ENCODE measurements at places on chromosomes 2 and 18. TPM values are rescaled to one million over a fixed set of nuclear protein-coding genes. Genes with fewer than 3 reads are reported as not detected.

The IHH gene
- total RNA-seq = not detected

The DPYSL5 gene
- total RNA-seq = 1.9 TPM

The COBLL1 gene
- 22.4 TPM for total RNA-seq

The VWA3B gene
- total RNA-seq = 0.55 TPM

The RNF138 gene
- 26.3 TPM for total RNA-seq

The RBKS gene
- 0.55 TPM for total RNA-seq

The AQP12A gene
- total RNA-seq = not detected

The IKZF2 gene
- 11.4 TPM for total RNA-seq

The C2orf81 gene
- total RNA-seq = 2.0 TPM

The GPR45 gene
- not detected for total RNA-seq

The GALR1 gene
- 0.71 TPM for total RNA-seq

The ADCYAP1 gene
- 4.3 TPM for total RNA-seq

The MYO7B gene
- total RNA-seq = not detected

The COL4A4 gene
- total RNA-seq = 1.4 TPM

The SCN9A gene
- 15.0 TPM for total RNA-seq

The TMEM200C gene
- 0.95 TPM for total RNA-seq

The ROCK1 gene
- 59.3 TPM for total RNA-seq

The VSNL1 gene
- 1.1 TPM for total RNA-seq

The POMC gene
- 19.7 TPM for total RNA-seq

The COLEC12 gene
- 17.5 TPM for total RNA-seq

The EPB41L3 gene
- 52.4 TPM for total RNA-seq

The MAP3K19 gene
- not detected for total RNA-seq

The TAF1B gene
- 10.3 TPM for total RNA-seq

Measured in sigmoid colon (tissue), 7 donors.